ENCODE measurements at places on chromosomes 3 and 15. TPM values are rescaled to one million over a fixed set of nuclear protein-coding genes. Genes with fewer than 3 reads are reported as not detected.

CCR2 gene
- polyA plus RNA-seq = 1.4 TPM

SSUH2 gene
- polyA plus RNA-seq = 45.2 TPM

GRM2 gene
- polyA plus RNA-seq = 0.18 TPM

NMB gene
- polyA plus RNA-seq = 2.2 TPM

RLBP1 gene
- 0.60 TPM for polyA plus RNA-seq

CD200 gene
- 7.9 TPM for polyA plus RNA-seq

HCN4 gene
- polyA plus RNA-seq = 0.13 TPM

CCR3 gene
- polyA plus RNA-seq = not detected

ITIH3 gene
- polyA plus RNA-seq = 1.8 TPM

MASP1 gene
- 0.70 TPM for polyA plus RNA-seq

AMOTL2 gene
- 9.2 TPM for polyA plus RNA-seq

KNG1 gene
- polyA plus RNA-seq = 14.8 TPM

ST3GAL6 gene
- 2.2 TPM for polyA plus RNA-seq

ANKDD1A gene
- not detected for polyA plus RNA-seq

RASL12 gene
- polyA plus RNA-seq = 7.7 TPM

UROC1 gene
- polyA plus RNA-seq = 0.27 TPM

CHST13 gene
- 95.9 TPM for polyA plus RNA-seq

NDN gene
- polyA plus RNA-seq = 69.2 TPM

TRPM1 gene
- under 0.01 TPM for polyA plus RNA-seq

Data from small intestine (tissue), 16 donors.